ENCODE measurements at places on chromosomes 16 and 17.

GRCh38 chr17:4229627-4230541, 33.9 kb downstream of the ANKFY1 start:
- DNase-seq, result no peak

DNA sequence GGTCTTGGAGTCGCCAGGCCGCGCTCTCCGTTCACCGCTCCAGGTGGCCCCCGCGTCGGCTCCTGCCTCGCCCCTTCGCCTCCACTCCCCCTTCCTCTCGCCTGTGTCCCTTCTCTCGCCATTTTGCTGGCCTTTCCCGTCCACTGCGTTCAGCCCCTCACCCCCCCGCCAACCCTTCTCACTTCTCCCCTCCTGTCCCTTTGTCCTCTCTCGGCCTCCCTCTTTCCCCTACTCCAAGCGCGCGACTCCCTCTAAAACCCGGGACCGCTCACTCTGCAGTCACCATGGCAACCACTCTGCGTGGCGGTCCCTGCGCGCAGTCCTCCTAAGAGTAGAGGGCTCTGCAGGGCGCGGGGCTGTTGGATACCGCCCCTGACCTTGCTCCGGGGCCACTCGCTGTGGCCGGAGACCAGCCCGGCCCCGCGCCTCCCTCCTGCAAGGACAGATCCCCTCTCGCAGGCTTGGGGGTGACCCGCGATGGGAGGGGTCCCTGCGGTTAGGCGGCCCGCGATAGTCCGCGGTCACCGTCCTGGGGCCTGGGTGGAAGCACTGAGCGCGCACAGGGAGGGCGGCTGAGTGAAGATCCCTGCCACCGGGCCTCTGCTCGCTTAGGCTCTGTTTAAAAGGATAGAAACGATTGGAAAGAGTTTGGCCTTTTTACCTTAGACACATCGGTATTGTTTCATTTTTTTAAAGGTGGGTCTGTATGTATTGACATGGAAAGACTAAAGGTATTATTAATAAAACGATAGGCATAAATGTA, 454 bp downstream of the CCDC40 start:
- no peak for DNase-seq

- DNase-seq, result no peak
Observed at GRCh38 chr16:12976496-12976895, 75.1 kb downstream of the SHISA9 start.

DNA sequence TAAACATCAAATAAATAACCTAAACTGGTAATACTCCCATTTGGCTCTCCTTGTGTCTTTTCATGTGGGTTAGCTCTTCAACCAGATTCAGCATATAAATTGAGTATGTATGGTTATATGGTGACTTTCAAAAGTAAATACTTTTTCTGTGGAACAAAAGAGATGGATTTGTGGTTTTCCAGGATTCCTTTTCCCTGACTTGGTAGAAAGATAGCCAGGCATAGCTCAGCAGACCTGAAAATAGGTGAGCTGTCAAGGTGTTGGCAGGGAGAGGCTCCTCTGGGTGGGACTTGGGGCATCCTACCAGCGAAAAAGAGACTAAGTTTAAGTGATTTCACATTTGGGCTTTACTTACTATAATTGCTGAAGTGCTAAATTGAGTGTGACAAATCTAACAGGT, 80.3 kb downstream of the FTO start:
- DNase-seq, result no peak

DNA sequence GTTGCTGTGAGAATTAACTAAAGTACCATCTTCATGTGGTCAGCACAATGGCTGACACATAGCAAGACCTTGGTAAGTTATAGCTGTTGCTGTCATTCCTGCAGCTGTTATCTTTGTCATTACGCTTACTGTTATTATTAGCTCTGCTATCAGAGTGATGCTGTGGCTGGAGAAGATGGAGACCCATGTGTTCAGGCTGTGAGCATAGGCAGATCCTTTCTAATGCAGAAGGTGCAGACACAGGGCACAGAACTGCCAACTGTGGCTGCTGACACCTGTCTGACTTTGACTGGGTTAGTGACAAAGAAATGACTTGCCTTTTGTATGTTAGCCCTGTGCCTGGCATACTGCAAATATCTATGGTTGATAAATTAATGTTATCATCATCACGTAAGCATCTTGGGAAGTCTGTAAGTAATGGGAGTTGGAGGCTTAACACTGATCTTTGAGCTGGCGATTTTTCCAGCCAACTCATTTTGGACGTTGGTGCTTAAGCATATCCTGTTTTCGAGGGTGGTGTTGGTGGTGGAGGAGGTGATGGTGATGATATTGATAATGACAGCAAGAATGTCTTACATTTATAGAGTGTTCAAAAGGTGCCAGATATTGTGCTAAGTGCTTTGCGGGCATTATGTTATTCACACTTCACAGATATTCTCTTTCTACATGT, 695.3 kb downstream of the WWOX start:
- DNase-seq, result no peak

DNA sequence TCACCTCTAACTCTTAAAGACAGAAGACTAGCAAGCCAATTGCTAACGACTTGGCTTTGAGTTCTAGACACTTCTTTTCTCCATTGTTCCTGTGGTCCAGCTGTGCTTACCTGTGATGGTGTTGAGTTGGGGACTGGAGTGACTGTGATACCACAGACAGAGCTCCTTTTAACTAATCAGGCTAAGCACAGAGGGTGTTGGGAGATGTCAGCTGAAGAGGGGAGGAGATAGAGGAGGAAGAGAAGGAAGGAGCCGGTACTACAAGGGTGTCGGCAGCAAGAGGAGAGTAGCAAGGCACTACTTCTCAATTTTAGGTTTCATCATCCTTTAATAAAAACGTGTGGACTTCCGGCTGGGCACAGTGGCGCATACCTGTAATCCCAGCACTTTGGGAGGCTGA, 5.1 kb upstream of the MYO1D start:
- no peak for DNase-seq

GRCh38 chr16:85420501-85421337, 192.4 kb upstream of the GSE1 start:
- peak; percentile 75 for DNase-seq

Measured in frontal cortex (tissue), 4 donors.